Stimulated activated CD4-positive, alpha-beta T cell treated with anti-CD3 and anti-CD28 coated beads, Interleukin-4, amount 100 ng/mL, for 24 hours (primary cell): ENCODE measurements at places on chromosomes 3 and 15.

DNA sequence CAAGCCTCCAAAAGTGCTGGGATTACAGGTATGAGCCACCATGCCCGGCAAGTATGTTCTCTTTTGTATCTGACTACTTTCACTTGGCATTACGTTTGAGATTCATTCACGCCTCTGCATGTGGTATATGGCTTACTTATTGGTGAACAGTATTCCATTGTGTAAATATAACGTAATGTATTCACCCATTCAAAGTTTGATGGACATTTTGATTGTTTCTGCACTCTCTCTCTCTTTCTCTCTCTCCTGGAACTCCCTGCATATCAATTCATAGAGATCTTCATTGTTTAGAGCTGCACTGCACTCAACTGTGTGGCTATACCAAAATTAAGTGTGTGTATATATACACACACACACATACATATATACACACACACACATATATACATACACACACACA is 30.4 kb downstream of the SPPL2A start:
- DNase-seq = no peak

DNA sequence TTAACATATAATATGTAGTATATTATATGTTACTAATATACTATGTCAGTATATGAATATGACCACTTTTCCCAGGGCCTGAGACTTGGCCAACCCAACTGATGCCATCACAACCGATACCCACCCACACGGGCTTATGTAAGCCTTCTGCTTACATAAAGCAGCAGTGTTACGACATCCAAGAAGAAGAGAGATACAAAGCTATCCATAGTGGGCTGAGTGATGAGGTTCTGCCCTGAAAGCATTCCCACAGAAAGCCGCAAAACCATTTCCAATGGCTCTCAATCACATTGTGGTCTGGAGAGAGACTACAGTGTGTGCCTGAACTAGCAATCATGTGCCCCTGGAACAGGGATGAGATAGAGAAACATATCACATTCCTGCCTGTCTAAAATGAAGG is 177.9 kb downstream of the PLOD2 start:
- DNase-seq = no peak

- no peak for DNase-seq
These were observed 32.4 kb downstream of the EHD4 start for GRCh38 chr15:41939986-41940385.

GRCh38 chr3:111885578-111885977 is 26.5 kb downstream of the PHLDB2 start:
- no peak for DNase-seq

GRCh38 chr15:81887912-81888311 is 157.9 kb downstream of the MEX3B start:
- DNase-seq = no peak

DNA sequence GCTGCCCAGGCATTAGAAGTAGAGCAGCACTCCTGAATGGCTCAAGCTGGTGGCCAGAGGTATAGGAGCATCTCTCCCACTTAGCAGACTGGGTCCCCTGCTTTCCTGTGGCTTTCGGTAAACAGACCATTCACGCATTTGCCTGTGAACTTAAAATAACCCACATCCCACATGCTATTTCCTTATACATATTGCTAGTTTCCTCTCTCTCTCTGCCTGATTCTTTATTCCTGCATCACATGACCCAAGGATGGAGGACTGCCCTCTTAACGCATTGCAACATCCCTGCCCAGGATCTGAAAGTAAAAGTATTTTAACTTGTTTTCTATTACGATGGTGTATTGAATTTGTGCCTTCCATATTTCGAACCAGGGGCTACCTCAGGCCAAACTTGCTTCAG is 43.4 kb upstream of the NLGN1 start:
- DNase-seq = no peak

- DNase-seq = no peak
These were observed 100.1 kb upstream of the CDIN1 start for GRCh38 chr15:36479200-36479896.

DNA sequence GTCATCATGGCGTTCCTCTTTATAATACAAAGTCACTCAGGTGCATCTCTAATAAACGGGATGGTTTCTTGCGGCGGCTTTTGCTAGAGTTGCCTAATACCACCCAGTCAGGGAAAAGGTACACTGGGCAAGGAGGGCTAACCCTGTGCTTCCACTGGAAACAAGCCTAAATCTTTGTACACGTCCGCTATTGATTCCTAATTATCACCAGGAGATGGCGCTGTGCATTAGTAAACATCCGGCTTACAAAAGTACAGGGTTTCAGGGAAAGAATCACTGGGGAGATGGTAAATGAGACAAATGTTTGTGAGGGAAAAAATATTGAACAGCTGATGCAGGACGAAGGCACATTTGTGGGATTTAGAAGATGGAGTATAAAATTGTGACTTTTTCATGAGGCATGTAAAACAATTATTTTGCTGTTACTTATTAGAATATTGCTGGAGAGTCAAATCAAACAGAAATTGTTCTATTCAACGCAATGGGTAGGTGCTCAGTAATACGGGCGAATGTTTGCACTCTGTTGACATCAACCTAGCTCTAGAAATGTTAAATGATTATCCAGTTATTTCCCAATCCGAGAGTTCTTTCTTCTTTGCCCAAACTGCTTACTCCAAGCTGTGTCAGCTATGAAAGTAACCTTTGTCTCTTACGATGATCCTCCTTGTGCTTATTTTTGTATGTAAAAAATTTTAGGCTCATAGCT is 50.6 kb downstream of the GMNC start:
- no peak for DNase-seq

DNA sequence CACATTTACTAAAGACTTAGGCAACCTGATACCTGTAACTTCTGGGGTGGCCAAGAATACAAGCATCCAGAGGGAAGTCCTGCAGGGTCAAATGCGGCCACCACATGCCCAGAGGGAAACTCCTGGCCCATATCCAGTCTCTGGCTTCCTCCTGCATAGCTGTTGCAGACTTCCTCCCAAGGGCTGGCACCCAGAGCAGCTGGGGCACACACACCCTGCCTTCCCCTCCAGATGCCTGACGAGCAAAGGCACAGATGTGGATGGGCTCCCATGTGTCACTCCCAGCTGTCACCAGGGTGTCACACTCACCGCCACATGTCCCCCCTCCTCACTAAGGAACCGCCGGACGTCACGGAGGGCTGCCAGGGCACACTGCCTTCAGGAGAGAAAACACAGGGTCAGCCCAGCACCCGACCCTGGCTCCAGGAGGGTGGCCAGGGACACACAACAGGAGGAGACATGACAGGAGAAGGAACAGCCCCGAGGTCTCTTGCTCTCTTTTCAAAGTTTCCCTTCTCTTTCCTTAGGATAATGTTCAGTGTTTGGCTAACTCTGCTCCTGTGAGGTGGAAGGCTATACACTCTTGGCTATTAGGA is 13.2 kb downstream of the PFKFB4 start:
- DNase-seq = no peak

GRCh38 chr3:102810937-102811336 is 376.1 kb downstream of the ZPLD1 start:
- no peak for DNase-seq

GRCh38 chr3:143267989-143268388 is 148.4 kb downstream of the CHST2 start:
- no peak for DNase-seq

- no peak for DNase-seq
These were observed 89.7 kb downstream of the LIPC start for GRCh38 chr15:58521293-58521991.

DNA sequence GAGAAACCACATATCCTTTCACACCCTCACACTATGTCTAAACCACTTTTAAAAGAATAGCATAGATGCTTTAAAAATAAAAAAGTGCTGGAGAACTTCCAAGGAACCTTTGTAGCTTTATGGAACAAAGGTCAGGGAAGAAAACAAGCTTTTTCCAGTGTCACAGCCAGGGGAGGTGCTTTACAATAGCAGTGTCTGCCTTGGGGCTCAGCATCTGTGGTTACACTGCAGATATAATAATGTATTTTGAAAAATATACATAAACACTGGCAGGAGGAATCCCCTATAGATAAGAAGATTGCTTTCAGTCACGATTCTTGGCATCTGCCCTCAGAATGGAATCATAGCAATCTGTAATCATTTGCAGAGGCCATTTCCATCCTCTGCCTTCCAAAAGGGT is 362.4 kb upstream of the LRRC3B start:
- no peak for DNase-seq
